ENCODE measurements at places on chromosomes 4 and X.

DNA sequence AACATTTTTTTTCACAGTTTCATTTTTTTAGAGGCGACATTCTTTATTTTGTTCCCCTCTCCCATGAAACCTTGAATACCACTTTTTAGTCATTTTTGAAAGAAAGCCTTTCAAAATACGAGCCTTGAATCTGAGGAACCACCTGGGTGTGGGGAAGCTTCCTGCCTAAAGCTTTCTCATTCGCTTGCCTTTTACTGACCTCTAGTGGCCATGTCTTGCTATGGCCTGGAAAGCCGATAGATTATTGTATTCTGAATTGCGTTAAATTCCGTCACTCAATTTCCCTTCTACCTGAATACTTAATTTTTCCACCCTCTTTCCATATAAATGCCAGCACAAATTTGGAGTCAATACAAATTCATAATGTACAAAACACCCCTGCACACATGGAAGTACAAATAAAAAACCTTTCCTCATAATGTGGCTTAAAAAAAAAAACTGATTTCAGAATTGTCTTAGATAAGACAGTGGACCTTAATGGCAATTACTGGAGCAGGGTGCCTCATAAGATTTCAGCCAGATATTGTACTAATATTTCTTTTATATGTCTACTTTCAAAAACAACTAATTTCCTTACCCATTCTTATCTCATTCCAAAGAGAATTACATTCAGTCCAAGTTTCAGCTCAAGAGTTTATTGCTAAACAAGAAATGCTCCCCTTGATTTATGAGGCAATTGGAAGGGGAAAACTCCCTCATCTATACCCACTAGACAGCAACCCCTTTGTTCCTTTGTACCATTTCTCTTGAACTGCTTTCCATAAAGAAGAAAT lies 217.9 kb downstream of the CENPC start:
- peak; percentile 59 for DNase-seq

GRCh38 chrX:124211312-124211942 lies 121.0 kb upstream of the TEX13D start:
- DNase-seq, result no peak

GRCh38 chr4:8564595-8564994 lies 15.6 kb upstream of the GPR78 start:
- no peak for DNase-seq

DNA sequence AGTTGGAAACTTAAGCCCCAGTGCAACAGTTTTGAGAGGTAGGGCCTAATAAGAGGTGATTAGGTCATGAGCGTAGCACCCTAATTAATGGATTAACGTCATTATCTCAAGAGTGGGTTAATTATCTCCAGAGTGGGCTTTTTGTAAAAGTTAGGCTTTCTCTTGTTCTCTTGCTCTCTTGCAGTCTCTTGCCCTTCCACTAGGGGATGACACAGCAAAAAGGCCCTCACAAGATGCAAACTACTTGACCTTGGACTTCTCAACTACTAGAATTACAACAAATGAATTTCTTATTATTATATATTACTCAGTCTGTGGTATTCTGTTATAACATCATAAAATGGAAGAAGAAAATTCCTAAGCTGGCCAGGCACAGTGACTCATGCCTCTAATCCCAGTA lies 22.1 kb upstream of the NDST3 start:
- DNase-seq, result no peak

DNA sequence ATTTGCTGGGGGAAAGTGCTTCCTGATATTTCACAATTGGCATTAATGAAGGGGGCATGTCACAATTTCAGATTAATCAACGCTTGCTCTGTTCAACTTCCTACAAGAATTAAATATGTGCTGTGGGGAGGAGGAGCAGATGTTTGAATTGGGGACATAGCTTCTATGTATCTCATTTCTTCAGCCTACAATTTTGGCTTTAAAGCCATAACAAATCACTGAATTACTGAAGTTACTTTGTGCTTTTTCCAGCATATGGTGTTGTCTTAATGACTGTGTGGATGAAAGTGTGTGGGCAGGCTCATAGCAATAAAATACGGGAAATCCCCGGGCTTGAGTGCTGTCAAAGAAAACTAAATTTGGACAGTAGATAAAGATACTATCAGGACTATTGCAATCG lies 813 bp downstream of the TLR7 start:
- no peak for DNase-seq

GRCh38 chrX:125713633-125714032 lies 394.0 kb downstream of the TEX13C start:
- no peak for DNase-seq

DNA sequence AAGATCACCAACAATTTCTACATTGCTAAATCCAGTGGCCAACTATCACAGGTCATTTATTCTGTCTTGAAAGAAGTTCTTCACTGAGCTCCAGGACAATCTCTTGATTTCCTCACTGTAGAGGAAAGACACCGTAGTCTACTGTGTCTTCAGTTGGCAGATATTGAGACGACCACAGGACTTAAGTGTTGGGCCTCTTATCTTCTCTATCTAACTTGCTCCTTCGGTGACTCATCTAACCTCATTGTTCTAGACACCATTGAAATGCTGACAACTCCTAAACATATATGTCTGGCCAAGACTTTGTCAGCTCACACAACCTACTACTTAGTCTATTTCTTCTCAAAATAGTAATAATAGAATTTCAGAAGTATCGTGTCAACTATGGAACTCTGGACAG lies 425.8 kb downstream of the ARAP2 start:
- DNase-seq, result no peak

DNA sequence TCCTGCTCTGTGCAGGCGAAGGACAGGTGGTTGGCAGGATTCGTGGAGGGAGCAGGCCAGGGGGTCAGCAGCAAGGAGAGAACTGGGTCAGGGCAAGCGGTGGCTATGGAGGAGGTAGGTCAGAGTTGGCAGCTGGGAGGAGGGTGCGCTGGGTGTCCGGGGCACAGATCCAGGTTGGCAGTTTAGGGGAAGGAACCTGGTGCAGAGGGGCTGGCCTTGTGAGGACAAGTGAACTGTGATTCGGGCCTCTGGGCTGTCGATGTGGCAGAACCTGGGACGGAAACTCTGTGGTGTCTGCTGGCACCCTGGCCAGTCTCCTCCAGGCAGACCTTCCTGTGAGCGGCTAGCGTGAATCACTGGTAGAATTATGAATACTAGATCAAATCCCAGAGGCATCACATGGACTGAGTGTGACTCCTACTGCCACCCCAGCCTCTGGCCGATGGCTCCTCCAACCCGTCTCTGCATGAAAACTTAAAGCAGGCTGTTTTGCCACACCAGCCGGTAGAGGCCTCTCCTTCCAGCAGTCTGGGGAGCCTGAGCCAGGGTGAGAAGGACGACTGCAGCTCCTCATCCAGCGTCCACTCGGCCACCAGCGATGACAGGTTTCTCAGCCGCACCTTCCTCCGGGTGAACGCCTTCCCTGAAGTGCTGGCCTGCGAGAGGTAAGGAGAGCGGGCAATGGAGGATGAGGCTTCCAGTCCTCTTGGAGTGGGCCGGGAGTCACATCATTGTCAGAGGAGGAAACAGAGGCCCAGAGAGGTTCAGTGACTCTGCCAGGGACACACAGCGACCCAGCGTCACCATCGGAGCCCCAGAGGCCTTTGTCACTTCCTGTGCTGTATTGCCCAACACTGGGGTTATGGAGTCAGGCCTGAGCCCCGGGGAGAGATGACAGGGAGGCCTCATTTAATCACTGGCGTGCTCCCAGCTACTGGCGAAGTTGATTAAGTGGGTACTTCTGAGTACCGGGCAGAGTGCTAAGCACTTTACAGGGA lies 20.3 kb downstream of the EVC start:
- no peak for DNase-seq

GRCh38 chrX:316351-317325 lies 2.0 kb downstream of the GTPBP6 start:
- DNase-seq, result no peak

DNA sequence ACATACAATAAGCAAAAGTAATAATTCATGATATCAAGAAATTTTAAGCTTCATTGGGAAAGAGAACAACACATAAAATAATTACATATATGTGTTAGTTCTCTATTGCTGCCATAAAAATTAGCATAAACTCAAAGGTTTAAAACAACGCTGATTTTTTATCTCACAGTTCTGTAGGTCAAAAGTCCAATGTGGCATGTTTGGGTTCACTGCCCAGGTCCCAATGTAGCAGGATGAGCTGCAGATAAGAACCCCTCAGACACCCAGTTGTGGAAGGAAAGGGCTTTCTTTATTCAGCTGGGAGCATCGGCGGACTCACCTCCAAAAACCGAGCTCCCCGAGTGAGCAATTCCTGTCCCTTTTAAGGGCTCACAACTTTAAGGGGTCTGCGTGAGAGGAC lies 13.1 kb upstream of the MAGEB16 start:
- DNase-seq, result no peak

DNA sequence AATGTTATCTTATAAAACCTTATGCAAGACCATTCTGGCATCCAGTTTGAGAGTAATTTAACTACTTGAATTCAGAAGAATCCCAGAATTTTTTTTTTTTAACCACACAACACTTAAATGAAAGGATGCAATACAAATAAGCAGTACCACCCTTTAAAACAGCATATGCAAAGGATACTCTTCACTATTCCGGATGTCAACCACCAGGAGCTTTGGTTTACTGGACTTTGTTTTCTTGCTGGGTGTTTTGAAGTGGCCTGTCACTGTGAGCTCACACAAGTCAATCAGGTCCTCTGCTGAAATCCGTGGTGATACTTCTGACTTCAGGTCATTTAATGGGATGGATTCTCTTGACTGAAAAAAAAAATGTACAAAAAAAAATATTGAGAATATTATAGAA lies 200.0 kb downstream of the TBCK start:
- no peak for DNase-seq

DNA sequence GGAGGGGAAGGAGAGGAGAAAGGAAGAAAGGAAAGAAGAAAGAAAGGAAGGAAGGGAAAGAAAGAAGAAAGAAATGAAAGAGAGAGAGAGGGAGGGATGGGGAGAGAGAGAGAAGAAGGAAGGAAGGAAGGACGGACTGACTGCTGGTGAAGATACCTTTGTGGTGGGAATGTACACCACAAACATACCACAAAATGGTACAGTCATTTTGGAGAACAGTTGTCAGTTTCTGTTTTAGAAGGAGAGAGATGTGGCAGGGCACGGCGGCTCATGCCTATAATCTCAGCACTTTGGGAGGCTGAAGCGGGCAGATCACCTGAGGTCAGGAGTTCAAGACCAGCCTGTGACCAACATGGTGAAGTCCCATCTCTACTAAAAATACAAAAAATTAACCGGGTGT lies 40.0 kb upstream of the SHISA3 start:
- DNase-seq, result no peak

- no peak for DNase-seq
Observed at GRCh38 chr4:137069473-137069872, 462.8 kb downstream of the PCDH18 start.

DNA sequence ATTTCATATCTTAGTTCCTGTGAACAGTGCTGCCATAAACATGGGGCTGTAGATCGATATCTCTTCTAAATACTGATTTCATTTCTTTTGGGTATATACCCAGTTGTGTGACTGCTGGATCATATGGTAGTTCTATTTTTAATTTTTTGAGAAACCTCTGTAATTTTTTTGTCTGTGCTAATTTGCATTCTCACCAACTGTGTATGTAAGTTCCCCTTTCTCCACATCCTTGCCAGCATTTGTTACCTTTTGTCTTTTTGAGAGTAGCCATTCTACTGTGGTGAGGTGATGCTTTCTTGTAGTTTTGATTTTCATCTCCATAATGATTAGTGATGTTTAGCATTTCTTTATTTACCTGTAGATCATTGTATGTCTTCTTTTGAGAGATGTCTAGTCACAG lies 2086.5 kb upstream of the TENM3 start:
- DNase-seq, result no peak

GRCh38 chr4:150510176-150510865 lies 71.6 kb upstream of the MAB21L2 start:
- no peak for DNase-seq

DNA sequence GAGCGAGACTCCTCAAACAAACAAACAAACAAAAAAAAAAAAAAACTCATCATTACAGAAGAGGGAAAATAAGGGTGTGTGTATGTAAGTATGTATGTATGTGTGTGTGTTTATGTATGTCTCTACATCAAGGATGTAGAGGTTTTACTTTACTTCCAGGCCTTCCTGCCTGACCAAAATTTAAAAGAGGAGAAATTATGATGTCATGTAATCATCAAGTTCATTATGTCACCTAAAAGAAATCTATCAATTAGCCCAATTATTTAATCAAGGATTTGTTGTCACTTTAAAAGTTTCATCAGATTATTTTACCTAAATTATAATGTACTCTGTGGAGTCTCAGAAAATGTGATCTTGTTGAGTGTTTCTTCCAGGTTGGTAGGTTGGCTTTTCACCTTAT lies 21.6 kb downstream of the GUCY1A1 start:
- no peak for DNase-seq

- DNase-seq, result no peak
Observed at GRCh38 chrX:106436691-106437090, 175.1 kb upstream of the RADX start.

DNA sequence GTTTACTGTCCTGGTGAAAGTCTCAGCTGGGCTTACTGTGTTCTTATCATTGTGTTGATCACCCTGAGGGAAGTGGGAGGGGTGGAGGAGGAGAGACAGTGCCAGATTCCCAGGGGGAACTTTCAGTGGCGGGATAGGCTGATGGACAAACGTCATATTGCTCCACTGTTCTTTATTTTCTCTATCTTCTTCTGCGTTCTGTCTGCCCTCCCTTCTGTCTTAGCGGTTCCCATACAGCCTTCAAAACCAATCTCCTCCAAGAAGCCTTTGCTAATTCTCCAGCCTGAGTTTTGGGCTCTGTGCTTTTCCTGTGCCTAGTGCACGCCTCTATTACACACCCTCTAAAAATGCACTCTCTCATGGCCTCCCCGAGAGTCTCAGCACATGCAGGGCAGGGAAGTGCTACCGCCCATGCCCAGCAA lies 448.7 kb upstream of the FAT1 start:
- no peak for DNase-seq

DNA sequence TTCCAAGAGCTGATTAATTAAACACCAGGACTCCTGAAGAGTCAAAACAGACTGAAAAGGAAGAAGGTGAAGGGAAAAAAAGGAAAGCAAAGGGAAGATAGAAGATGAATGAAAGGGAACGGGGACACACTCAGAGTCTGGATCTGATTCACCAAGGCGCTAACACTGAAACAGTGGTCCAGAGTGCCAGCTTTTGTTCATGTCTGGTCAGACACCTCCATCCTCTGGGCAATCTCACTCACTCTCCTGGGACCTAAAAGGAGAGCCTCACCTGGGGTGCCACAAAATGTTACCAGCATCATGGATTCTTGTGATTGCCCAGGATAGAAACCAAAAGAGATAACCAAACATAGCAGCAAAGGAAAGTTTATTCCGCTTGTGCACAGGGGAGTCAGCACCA lies 120.3 kb upstream of the AFF2 start:
- DNase-seq, result no peak

DNA sequence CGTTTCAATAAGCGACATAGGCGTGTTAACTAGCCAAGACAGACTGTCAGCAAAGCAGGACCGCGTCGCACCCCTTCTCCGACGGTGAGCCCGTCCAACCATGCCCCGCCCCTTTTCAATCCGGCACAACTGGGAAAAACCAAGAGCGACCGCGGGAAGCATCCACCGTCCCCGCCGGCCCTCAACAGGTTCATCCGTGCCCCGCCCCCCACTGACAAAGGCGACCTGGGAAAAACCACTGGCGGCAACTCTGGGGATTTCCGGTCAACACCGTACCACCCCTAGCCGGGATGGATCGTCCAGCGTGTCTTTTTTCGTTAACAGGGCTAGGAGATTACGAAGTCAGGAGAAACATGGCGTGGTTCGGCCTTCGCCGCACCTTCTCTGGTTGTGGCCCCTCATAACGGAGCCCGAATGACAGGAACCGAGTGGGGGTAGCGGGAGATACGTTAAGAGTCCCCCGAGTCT lies 377 bp downstream of the TIMM17B start:
- DNase-seq, result no peak

Measured in SK-N-MC (cell line).